Hepatocyte (in vitro differentiated cells): ENCODE measurements at places on chromosomes 5 and 9. TPM values are rescaled to one million over a fixed set of nuclear protein-coding genes. Genes with fewer than 3 reads are reported as not detected.
A peak's percentile ranks its signal among the peaks of the same experiment; 100 is the strongest.

DNA sequence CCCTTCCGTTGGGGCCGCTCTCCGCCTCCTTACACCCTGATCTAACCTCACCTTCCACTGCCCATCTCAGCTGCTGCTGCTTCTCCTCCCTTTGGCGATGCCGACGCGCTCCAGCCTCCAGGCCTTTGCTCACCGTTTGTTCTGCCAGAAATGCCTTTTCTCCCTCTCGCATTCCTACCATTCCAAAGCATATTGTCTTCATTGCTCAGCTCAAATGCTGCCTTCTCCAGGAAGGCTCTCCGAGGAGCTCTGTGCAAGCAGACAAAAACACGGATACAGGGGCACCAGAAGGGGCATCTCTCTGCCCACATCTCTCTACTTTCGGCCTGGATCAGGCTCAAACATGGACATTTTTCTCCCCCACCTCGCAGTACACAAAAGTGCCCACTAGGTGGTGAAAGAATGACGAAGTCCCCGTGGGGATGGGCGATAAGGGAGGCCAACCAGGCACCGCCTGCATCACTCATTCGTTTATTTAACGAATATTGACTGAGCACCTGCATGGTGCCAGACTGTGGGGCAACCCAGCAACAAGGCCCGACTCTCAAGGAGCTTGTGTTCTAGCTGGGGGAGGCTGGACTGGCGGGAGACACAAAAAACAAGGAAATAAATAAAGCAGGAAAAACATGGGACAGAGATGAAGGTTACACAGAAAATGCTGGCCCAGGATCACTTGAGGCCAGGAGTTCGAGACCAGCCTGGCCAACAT is 7.3 kb upstream of the GRHPR start:
- DNase-seq, result peak; percentile 88

DNA sequence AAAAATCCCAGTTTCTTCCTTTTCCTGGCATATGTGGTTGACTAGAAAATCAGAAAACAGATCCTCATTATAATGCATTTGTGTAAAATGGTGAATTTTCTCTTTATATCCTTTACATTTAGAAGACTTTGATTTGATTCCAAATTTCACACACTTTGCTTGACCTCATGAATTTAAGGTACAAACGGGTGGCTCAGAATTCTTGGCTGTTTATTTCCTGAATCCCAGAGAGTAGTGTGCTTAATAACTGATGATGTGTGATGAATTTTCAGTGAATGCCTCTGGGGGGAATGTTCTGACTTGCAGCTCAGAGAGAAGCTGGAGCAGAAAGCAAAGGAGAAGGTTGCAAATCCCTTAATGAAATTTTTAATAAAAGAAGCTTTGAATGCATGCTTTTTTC is 126.8 kb downstream of the SPATA31D1 start:
- DNase-seq, result no peak

- DNase-seq, result peak; percentile 18
Measured at GRCh38 chr5:73135429-73136054, 15.2 kb downstream of the TMEM171 start.

GRCh38 chr5:42587096-42587723 is 164.0 kb downstream of the GHR start:
- no peak for DNase-seq

DNA sequence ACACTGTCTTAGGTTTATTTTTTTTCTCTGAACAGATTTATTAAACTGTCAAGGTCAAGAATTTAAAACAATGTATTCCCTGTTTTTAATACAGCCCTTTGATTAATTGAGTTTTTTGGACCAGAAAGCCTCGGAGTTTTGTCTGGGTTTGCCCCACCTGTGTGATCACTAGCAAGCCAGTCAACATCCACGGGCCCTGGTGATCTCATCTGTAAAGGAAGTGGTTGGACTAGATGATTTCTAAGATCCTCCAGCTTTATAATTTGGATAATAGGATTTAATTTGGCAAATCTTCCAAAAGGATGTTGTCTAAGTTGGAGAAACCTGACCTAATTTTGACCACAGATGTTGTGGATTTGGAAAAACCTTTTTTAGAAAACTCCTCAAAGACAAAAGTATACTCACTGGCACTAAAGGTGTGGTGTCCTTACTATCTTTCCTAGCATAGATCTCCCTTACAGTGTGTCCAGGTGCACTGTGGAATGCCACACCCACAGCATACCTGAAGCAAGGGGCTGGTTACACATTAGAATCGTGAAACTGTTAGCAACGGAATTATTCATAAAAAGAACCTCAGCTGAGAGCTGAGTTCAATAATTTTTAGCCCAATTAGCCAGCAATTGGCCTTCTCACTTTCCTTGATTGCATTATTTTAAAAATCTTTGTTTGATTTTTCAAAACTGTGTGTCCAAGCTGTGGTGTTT is 195.6 kb upstream of the ELL2 start:
- peak; percentile 26 for DNase-seq

The BTNL8 gene
- 9.8 and 12.5 TPM in 2 replicates for polyA plus RNA-seq
